ENCODE measurements at places on chromosomes 5 and 9. TPM values are rescaled to one million over a fixed set of nuclear protein-coding genes. Genes with fewer than 3 reads are reported as not detected.
A peak's percentile ranks its signal among the peaks of the same experiment; 100 is the strongest.

DNA sequence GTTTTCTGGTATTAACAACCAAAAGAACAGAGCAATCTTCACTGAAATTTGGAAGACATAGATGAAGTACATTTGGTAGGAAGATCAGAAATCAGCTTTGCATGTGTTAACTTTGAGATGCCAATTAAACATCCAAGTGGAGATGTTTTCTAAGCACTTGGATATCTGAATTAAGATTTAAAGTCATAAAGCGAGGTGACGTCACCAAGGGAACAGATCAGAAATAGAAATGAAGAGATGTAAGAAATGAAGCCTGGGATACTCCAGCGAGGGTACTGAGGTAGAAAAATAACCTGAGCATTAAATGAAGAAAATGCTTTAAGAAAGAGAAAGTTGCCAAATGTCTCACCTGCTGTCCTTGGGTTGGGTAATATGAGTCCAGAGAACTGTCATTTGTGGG lies 1223.3 kb downstream of the MAT2B start:
- no peak for DNase-seq

ZNF618 gene
- total RNA-seq: 3.3 TPM

GRCh38 chr9:117720555-117720954 lies 16.4 kb downstream of the TLR4 start:
- DNase-seq: no peak

DNA sequence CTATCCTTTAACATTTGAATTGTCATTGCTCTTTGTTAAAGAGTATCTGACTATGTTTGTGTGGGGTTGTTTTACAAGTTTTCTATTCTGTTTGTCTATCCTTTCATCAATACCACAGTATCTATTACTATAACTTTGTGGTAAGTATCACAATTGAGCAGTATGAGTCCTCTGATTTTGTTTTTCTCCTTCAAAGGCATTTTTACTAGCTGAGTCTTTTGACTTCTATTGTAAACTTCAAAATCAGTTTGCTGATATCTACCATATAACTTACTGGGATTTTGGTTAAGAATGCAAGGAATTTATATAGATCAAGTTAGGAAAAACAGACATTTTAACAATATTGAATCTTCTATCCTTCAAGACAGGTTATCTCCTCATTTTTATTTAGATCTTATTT lies 789.8 kb upstream of the PTPRD start:
- no peak for DNase-seq

DNA sequence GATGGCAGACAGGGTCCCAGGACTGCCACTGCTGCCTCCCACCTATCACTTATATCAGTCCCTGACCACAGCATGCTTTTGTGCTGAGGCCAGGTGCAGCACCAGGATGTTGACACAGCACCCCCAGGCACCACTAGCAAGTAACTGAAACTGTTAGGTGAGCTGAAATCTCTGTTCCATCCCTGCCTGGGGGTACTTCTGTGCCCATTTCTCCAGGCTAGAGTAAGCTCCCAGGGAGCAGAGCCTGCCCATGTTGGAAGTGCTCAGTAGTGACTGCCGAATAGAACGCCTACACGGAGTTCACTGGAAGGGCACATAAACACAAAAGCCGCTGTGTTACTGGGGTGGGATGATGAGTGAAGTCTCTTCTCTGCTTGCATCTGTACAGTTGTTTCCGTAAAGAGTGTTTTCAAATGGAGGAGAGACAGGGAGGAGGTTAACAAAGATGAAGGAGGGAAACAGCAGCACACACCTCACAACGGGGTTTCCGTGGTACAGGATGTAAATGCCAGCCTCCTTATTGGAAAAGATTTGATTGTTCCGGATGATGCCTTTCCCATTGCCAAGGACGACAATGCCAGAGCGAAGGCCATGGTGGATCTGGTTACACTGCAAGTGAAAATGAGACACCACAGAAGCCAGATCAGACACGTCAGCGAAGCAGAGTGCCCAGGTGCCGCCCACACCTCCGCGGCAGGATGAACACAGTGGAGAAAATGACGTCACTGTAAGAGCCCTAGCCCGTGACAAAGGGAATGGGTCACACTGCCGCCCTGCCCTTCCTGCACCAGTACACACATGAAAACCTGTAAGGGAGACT lies 43.1 kb downstream of the POLR1E start:
- peak; percentile 13 for DNase-seq

PPP3R2 gene
- total RNA-seq: not detected

DNA sequence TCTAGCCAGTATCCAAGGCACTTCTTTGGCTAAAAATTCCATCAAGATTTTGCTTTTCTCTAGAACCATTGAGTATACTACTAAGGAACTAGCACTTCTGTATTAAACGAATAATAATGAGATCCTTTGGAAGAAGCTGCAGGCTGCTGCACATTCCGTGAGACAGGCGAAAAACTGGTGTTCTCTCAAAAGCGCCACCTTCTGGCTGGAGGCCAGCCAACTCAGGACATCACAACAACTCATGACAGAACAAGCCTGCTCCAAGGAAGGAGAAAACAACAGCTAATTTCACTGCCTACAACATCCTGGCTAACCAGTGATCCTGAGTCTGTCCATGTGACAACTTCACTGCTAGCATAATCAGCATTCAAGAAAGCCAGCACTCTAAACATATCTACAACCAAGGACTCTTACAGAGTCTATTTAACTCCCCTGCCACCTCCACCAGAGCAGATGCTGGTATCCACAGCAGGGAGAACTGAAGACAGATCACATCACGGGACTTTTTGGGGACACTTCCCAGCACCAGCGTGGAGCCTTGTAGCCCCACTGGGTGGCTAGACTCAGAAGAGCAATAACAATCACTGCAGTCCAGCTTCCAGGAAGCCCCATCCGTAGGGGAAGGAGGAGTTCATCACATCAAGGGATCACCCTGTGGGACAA lies 150.5 kb downstream of the YTHDC2 start:
- DNase-seq: peak; percentile 5

USP20 gene
- 95.0 TPM for total RNA-seq

- no peak for DNase-seq
Measured at GRCh38 chr5:72109625-72110024, 2.4 kb downstream of the MAP1B start.

DNA sequence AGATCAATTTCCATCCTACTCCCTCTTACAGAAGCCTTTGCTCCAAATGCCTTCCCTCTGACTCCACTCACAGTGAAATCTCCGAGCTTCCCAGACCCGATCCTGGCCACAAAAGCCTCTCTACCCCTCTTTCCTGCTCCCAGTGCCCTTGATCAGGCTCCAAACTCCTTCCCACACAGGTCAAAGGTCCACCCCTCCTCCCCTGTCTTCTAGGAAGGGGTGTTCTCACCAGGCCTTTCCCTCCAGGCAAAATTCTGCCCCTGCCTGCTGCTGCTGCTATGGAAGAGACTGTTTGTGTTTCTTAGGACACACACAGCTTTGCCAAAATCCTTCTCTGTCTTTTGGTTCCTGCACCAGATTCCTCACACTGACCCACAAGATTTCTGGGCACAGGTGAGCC lies 85.8 kb upstream of the ALDH1A1 start:
- no peak for DNase-seq

SLC27A4 gene
- 12.2 TPM for total RNA-seq

DNA sequence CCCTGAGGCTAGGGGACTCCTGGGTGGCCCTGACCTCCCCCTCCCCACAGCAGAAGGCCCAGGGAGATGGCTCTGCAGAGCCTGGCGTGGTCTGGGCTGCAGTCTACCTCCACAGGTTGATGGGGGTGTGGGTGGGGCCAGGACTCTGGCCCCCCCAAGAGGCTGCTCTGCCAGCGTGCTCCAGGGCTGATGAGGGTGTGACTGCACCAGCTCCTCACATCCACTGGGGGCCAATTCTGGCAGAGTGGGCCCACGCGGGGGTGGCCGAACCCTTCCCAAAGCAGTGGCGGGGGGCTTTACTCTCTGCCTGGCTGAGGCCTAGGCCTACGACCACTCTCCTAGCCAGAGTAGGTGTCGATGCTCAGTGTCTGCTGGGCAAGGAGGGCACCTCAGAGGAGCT lies 28.0 kb upstream of the UBAC1 start:
- DNase-seq: no peak

WNT8A gene
- total RNA-seq: not detected

GRCh38 chr5:129199308-129199707 lies 104.8 kb downstream of the ISOC1 start:
- DNase-seq: no peak

GRCh38 chr5:56861893-56862485 lies 46.6 kb downstream of the MAP3K1 start:
- DNase-seq: no peak

RELL2 gene
- total RNA-seq: 16.6 TPM

DNA sequence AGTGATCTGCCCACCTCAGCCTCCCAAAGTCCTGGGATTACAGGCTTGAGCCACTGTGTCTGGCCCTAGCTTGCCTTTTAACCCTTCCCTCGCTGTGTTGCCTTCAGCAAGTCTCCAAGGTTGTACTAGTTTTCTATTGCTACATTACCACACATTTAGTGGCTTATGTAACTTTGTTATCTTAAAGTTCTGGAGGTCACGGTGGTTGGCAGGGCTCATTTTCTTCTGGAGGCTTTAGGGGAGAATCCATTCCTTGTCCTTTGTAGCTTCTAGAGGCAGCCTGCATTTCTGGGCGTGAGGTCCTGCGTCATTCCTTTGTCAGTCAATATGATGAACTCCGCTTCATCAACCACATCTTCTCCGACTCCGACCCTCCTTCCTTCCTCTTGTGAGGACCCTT lies 2.9 kb upstream of the PRRC2B start:
- DNase-seq: no peak

DNA sequence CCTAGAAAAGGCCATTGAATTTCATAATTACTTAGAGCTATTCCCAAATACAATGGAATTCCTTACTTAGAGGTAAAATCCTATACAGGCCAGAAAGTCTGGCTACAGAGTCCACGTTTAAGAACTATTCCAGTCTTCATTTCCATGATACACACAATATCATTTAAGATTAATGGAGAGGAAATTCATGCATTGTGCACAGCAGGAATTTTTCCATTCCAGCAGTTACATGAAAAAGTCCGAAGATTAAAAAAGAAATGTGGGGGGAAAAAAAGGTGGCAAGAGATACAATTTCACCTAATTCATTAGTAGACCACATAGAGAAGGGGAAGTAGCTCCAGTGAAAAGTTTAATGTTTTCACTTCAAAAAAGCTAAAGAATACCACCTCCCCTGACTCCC lies 63.1 kb downstream of the CHD1 start:
- no peak for DNase-seq

DNA sequence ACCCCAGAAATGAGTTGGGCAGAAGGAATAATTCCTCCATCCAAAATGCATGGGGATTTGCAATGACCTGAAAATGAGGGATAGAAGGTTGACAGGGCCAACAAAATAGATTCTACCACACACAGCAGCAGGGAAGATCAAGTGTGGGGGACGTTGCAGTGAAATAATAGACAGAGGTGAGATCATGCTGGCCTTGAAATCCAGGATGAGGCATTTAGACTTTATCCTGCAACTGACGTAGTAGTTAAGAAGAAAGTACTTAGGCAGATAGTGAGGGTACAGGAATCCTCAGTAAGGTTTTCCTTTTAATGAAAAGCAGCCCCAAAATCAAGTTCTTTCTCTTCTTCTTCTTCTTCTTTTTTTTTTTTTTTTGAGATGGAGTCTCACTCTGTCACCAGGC lies 31.6 kb upstream of the TGFBR1 start:
- no peak for DNase-seq

GRCh38 chr5:51810592-51810991 lies 427.3 kb downstream of the ISL1 start:
- no peak for DNase-seq

DNA sequence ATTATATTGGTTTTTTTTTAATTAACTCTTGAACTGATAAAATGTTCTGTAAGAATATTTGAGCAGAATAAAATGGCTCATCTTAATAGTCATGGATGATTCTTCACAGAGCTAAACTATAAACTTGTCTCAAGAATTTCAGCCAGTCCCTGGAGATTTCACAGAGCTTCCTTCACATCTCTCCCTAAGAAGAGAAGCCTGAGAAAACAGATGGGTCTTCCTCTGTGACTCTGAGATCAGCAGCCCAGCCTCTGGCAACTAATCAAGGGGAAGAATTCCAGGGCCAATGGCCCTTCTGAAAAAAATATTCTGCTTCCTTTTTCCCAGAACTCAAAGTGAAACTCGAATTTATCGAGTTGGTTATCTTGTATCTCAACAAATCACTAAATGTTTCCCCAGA lies 122.2 kb upstream of the ITGA1 start:
- DNase-seq: no peak

DNA sequence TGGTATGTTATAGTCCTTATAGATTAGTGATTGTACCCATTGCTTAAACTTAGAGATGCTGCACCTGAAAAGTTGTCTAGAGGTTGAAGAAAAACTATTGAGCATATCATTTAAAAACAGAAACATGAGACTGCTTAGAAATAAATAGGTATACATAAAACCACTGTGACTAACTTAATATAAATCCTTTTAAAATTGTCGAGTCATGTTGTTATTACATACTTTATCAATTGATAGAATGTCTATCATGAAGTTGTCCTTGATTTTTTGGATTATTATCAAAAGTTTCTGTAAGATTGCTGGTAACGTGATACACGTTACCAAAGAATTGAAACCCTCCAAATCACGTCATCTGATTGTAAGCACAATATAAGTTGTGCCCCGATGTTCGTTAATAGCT lies 35.3 kb upstream of the VCAN start:
- DNase-seq: no peak

GRCh38 chr5:132528866-132529634 lies 14.3 kb downstream of the IL5 start:
- DNase-seq: no peak

LCN2 gene
- not detected for total RNA-seq

GRCh38 chr5:7754997-7755596 lies 95.8 kb downstream of the CFAP90 start:
- no peak for DNase-seq

All from naive thymus-derived CD4-positive, alpha-beta T cell (primary cell).